Endothelial cell of umbilical vein (primary cell): ENCODE measurements at places on chromosomes 6 and 20.
A peak's percentile ranks its signal among the peaks of the same experiment; 100 is the strongest.

DNA sequence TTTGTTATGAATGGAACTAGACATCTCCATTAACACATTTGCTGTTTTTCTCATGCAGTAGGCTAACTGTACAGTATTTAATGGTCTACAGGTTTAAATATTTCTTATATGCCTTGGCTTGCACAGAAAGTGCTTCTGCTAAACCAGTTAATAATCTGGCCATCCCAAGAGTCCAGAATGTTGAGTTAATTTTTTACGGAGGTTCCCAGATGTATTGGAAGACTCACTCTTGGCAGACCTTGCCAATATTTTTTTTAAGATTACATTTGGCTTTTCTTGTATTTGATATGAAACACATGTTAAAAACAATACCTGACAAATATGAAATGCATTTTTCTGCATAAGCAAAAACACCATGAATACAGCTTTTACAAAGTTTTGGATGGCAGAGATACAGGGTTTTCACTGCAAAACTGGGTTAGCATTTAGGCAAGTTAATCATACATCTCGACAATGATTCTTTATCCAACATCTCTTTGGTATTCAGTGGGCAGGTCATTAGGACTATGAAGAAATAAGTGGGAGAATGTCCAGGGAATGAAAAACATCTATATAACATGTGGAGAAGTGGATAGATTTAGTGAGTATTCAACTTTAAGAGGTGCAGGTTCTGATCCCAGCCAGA lies 94.0 kb downstream of the SGK1 start:
- no peak for DNase-seq

DNA sequence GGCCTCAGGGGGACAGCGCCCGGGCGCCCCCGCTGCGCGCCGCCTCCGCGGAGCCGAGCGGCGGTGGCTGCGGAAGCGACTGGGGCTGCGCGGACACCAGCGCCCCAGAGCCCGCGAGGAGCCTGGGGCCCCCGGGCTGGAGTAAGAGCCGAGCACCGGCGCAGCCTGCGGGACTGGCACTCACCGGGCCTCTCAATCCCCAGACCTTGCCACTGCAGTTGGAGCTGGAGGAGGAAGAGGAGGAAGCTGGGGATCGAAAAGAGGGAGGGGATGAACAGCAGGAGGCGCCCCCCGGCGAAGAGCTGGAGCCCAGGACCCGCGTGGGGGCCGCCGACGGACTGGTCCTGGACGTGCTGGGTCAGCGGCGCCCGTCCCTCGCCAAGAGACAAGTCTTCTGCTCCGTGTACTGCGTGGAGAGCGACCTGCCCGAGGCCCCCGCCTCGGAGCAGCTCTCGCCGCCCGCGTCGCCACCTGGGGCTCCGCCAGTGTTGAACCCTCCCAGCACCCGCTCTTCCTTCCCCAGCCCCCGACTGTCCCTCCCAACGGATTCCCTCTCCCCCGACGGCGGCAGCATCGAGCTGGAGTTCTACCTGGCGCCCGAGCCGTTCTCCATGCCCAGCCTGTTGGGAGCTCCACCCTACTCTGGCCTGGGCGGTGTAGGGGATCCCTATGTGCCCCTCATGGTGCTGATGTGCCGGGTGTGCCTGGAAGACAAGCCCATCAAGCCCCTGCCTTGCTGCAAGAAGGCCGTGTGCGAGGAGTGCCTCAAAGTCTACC lies 590 bp downstream of the RNF217 start:
- peak; percentile 56 for DNase-seq

- no peak for DNase-seq
Observed at GRCh38 chr20:12056839-12057238, 139.1 kb downstream of the BTBD3 start.

DNA sequence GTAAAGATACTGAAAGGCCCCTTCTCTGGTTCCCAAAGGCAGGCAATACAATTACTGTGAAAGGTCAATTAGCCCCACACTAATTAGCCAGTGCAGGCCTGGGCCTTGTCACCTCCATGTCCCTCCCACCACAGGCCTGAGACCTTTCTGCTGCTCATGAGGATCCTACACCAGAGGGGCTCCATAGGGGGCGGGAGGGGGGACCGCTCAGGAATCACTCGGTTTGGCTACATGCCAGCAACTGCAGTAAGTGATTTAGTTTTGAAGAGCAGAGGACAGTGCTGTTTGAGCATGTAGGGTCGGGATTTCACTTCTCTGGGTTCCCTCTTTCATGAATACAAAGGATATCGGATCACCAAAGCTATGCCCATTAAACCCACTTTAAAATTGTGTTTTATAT lies 455.6 kb downstream of the PRKN start:
- DNase-seq = no peak

DNA sequence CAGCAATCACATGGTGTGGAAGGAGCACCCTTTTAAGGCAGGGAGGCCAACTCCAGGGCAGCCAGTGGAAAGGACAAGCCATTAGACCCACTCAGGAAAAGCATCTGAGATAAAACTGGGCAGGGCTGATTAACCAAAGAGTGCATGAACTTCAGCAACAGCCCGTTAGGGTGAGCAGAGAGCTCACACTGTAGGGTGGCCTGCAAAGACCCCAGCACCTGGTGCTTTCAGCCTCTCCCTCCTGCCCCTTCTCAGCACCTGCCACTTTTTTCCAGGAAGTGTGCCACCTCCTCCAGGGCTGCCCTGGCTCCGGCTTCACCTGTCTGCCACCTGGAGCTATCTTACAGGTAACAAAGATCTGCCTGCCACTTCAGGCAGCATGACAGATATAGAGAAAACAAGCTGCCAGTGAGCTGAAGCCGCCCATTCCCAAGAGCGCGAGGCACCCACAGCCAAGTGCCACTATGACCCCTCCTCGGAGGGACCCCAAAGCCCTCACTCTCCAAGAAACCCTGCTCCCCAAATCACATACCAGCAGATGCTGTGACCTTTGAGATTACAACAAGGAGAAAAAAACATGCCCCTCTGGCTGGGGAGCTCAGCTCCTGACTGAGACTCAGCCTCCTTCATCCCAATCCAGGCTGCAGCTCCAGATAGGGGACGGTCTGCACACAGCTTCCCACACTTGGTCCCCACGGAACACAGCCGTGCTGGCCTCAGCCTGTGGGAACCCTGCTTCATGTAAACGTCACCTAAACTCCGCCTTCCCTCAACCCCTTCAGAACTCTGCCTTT lies 71.2 kb downstream of the ABHD12 start:
- no peak for DNase-seq

DNA sequence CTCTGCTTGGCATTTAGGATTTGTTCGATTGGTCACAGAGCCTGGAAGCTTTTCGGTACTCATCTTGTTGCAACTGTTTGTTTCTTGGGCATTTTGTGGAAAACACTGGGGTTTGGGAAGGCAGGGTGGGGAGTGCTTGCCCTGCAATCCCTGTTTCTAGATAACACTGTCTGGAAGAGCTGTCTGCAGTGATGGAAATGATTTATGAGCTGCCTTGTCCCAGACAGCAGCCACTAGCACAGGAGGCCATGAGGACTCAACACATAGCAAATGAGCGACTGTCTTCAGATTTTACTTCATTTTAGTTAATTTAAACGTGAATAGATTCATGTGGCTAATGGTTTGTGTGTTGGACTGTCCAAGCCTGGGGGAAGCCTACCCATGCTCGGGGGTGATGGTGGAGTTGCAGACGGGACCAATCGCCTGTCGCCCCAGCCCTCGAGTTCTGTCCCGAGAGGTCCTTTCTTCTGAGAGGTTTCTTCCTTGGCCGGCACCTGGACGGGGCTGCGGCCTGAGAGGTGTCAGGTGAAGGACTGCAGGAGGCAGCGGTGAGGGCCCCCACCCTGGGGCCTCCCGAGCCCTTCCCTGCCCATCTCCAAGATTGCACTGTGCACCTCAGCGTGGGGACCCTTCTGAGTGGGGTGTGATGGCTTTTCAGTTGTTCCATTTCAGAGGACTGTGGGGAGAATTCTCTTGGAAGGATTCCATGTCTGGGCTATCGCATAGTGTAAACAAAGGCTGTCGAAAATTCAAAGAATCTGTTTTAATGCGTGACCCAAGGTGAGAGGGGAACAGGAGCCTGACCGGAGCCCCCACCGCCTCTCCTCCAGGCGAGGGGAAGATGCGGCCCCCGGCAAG lies 55.4 kb downstream of the SMOC2 start:
- no peak for DNase-seq

- DNase-seq = no peak
Observed at GRCh38 chr6:57302477-57302876, 15.0 kb upstream of the PRIM2 start.
